ENCODE measurements at places on chromosomes 6 and 20. TPM values are rescaled to one million over a fixed set of nuclear protein-coding genes. Genes with fewer than 3 reads are reported as not detected.

DNA sequence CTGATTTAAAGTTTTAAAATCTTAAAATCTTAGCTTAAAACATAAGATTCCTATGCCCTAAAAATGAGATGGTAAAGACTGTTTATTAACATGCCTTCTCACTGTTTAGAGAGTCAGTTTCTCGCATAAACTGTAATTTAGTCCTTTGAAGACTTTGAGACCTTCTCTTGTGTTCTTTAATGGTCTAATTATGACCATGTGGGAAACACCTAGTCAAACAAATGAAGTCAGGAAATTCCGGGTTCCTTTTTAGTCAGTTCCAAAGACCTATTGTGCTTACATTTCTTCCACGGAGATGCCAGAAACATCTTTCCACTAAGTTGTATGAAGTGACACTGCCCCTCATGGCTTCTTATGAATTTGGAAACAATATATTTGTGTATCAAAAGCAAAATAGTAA, 64.2 kb upstream of the KIF25 start:
- H3K4me1 ChIP-seq = no peaks in the 10 kb centered on the region
- H3K27me3 ChIP-seq = no peaks in the 10 kb centered on the region
- no peak overlapping the region for H3K4me3 ChIP-seq
- H3K36me3 ChIP-seq = no peaks in the 10 kb centered on the region
- no peak overlapping the region for H3K27ac ChIP-seq

DNA sequence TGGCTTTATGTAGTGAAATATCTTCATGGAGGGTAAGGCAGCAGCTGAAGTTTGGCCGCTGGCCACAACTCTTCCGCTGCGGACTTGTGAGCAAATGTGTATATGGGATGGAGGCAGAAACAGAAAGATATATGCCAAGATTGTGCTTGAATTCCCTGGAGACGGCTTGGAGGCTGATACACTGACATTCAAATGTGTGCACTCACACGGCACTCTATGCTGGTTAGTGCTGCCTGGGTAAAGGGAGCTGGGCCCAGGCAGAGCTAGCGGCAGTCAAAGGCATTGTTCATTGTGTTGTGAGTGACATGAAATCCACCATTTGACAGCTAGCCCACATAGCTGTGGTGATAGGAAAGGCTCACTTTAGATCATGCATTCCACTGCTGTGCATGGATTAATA, 202.7 kb downstream of the CLIC5 start:
- H3K27me3 ChIP-seq = peaks cover 3% of the 10 kb centered on the region
- H3K4me1 ChIP-seq = no peaks in the 10 kb centered on the region
- H3K4me3 ChIP-seq = no peak overlapping the region
- no peaks in the 10 kb centered on the region for H3K36me3 ChIP-seq
- H3K27ac ChIP-seq = no peak overlapping the region

GRCh38 chr6:77368660-77369313, 94.5 kb downstream of the HTR1B start:
- no peak overlapping the region for H3K27ac ChIP-seq
- peak; percentile 27 for DNase-seq
- H3K4me1 ChIP-seq = no peaks in the 10 kb centered on the region
- H3K4me3 ChIP-seq = peak overlapping the region; percentile 27
- H3K27me3 ChIP-seq = no peaks in the 10 kb centered on the region
- no peaks in the 10 kb centered on the region for H3K36me3 ChIP-seq

GRCh38 chr6:27871924-27872638, 40.1 kb downstream of the OR2B2 start:
- H3K4me3 ChIP-seq = peak overlapping the region; percentile 53
- H3K27me3 ChIP-seq = no peaks in the 10 kb centered on the region
- no peaks in the 10 kb centered on the region for H3K4me1 ChIP-seq
- peak; percentile 99 for DNase-seq
- H3K27ac ChIP-seq = peak overlapping the region; percentile 85

GRCh38 chr6:124829822-124830221, 132.4 kb upstream of the RNF217 start:
- no peaks in the 10 kb centered on the region for H3K27me3 ChIP-seq
- H3K36me3 ChIP-seq = no peaks in the 10 kb centered on the region
- H3K27ac ChIP-seq = no peak overlapping the region
- no peaks in the 10 kb centered on the region for H3K4me1 ChIP-seq
- H3K4me3 ChIP-seq = no peak overlapping the region

GRCh38 chr6:38214159-38214558, 394.6 kb downstream of the ZFAND3 start:
- no peaks in the 10 kb centered on the region for H3K27me3 ChIP-seq
- H3K36me3 ChIP-seq = no peaks in the 10 kb centered on the region
- H3K27ac ChIP-seq = no peak overlapping the region
- no peak for DNase-seq
- no peak overlapping the region for H3K4me3 ChIP-seq
- no peaks in the 10 kb centered on the region for H3K4me1 ChIP-seq

DNA sequence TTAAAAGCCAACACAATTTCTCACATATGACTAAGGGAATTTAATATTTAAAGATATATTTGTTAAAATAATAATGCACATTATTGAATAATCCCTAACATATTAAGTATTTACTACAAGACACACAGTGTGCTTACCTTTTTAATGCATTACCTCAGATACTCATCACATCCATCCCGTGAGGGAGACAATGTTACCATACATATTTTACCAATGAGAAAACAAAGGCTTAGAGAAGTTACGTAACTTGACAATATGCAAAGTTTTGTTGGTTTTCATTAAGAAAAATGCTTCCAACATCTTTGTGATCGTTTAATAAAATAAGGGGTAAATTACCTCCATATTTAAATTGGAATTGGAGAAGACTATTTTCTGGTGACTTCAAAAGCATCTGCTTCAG, 4.3 kb downstream of the IFNGR1 start:
- no peaks in the 10 kb centered on the region for H3K36me3 ChIP-seq
- H3K4me1 ChIP-seq = peaks cover 7% of the 10 kb centered on the region
- no peak for DNase-seq

- peak overlapping the region; percentile 78 for H3K4me3 ChIP-seq
- DNase-seq = no peak
- H3K4me1 ChIP-seq = peaks cover 6% of the 10 kb centered on the region
- H3K36me3 ChIP-seq = no peaks in the 10 kb centered on the region
- no peaks in the 10 kb centered on the region for H3K27me3 ChIP-seq
These were observed 1.5 kb downstream of the SLC23A2 start for GRCh38 chr20:4999788-5000187.

GRCh38 chr6:119960456-119960855, 610.9 kb upstream of the MAN1A1 start:
- no peaks in the 10 kb centered on the region for H3K27me3 ChIP-seq
- H3K4me3 ChIP-seq = no peak overlapping the region
- no peak overlapping the region for H3K27ac ChIP-seq
- H3K4me1 ChIP-seq = no peaks in the 10 kb centered on the region
- no peaks in the 10 kb centered on the region for H3K36me3 ChIP-seq

GRCh38 chr20:44135417-44136204, 51.4 kb downstream of the JPH2 start:
- DNase-seq = no peak
- H3K27ac ChIP-seq = no peak overlapping the region

- no peak overlapping the region for H3K4me3 ChIP-seq
- H3K27ac ChIP-seq = no peak overlapping the region
- no peaks in the 10 kb centered on the region for H3K36me3 ChIP-seq
- H3K4me1 ChIP-seq = no peaks in the 10 kb centered on the region
- no peaks in the 10 kb centered on the region for H3K27me3 ChIP-seq
- no peak for DNase-seq
These were observed 6.1 kb upstream of the NANP start for GRCh38 chr20:25629816-25630499.

DNA sequence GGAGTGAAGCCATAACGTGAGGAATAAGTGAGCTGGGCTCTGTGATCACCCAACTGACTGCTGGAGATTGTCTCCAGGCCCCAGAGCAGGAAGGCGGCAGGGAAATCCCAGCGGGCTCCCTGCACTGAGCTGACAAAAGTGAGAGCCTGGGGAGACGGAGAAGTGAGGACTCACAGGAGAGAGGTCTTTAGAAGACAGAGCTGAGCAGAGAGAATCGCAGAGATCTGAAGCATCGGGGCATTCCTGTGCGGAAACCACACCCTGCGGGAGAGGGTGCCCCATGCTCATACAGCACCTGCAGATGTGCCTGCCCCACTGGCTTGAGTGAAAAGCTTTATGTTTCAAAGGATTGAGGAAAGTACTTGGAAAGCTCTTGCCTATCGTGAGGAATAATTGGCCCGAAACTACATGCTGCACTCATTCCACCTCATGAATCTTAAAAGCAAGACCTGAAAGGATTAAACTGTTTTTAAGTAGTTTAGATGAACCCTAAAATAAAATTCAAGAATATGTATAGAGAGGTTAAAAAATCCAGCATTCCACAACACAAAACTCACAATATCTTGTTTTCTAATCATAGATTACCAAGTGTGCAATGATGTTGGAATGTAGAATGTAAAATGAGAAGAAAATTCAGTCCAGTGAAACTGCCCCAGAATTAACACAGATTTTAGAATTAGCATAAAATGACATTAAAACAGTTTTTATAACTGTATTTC, 17.7 kb upstream of the THBS2 start:
- no peaks in the 10 kb centered on the region for H3K4me1 ChIP-seq
- DNase-seq = no peak
- no peaks in the 10 kb centered on the region for H3K36me3 ChIP-seq
- no peaks in the 10 kb centered on the region for H3K27me3 ChIP-seq
- no peak overlapping the region for H3K4me3 ChIP-seq

Gene DEFB132
- not detected for polyA plus RNA-seq

Gene FOXS1
- polyA plus RNA-seq = not detected

Gene C6orf15
- polyA plus RNA-seq = not detected

Gene CLPSL1
- polyA plus RNA-seq = not detected

Gene BPIFB1
- not detected for polyA plus RNA-seq

All from fibroblast of lung (primary cell).